Midbrain (tissue), 1 donor: ENCODE measurements at places on chromosomes 1 and 21.

DNA sequence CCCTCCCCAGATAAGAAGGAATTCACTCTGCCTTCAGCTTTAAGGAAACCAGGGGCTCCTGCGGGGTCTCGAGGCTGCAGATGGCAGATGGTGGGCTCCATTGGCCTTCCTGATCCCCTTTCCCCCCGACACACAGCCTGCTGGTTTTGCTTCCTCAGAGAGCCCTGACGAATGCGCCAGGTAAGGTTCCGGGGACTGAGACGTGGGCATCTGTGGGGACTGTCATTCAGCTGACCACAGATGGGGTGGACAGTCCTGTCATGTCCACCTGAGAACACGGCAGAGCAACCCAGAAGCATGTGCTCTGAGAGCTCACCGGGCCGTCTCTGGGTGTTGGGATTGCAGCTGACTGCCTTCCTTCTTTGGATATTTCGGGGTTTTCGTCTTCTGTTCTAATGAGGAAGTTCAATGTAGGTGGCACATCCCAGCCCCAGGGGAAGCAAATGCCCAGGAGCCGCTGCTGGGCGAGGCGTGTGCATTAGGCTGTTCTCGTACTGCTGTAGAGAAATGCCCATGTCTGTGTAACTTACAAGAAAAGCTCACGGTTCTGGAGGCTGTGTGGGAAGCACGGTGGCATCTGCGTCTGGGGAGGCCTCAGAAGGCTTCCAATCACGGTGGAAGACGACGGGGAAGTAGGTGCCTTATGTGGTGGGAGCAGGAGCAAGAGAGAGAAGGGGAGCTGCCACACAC is 22.6 kb upstream of the TTC34 start:
- DNase-seq: no peak

DNA sequence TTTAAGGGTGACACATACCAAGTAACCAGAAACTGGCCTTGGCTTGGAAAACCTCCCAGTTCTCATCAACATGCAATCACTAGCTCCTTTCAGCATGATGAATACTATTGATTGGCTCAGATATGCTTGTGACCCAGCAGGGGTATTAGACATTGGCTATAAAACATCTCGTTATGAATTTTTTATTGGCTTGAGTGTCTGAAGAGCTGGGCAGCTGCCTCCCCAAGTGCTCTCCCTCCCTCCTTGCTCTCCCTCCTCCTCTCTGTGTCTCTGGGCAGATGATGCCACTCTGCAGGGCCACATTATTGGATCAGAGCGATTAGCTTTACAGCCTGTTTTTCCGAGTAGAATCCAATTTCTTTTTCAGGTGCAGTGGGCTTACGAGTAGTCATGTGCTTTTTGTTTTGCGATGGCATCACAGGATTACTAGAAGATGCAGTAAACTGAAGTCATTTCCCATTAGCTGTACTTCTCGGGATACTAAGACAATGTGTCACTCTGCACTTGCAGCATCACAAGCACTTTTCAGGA is 79.3 kb upstream of the ATF3 start:
- DNase-seq: no peak

GRCh38 chr1:43366179-43366578 is 1.6 kb downstream of the ELOVL1 start:
- DNase-seq: no peak

- DNase-seq: no peak
Observed at GRCh38 chr21:23130308-23130707, 2132.1 kb downstream of the NCAM2 start.

- no peak for DNase-seq
Observed at GRCh38 chr1:15786581-15786980, 20.9 kb downstream of the UQCRHL start.

GRCh38 chr1:94068999-94069918 is 51.7 kb downstream of the ABCA4 start:
- DNase-seq: no peak

GRCh38 chr21:17454315-17455027 is 58.4 kb upstream of the CXADR start:
- DNase-seq: peak; percentile 71

DNA sequence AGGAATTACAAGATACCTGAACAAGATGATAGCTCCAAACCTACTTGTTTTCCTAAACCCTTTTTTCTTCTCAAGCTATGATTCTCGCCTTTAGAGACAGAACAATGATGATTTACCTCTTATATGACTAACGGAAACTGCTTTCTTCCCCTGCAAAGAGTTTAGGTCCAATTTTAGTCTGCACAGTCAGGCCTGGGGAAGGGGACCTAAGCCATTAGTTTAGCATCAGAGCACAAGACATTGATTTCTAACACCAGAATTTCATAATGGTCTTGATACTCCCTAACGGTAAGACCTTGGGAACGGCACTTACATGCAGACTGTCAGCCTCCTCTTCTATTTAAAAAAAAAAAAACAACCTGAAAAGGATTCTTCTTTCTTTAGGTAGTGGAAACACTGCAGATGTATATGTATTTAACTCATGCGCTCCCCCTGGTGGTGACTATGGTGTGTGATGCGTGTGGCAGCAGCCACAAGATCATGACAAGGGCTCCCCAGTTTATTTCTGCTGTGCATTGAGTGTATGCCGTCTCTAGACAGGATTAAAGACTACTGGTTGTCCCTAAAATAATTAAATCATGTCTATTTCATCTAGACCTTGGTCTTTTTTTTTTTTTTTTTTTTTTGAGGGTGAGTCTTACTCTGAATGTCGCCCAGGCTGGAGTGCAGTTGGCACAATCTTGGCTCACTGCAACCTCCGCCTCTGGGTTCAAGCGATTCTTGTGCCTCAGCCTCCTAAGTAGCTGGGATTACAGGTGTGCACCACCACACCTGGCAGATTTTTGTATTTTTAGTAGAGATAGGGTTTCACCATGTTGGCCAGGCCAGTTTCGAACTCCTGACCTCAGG is 37.3 kb upstream of the TMEM222 start:
- peak; percentile 75 for DNase-seq

- DNase-seq: no peak
Observed at GRCh38 chr1:185938396-185938795, 204.2 kb downstream of the HMCN1 start.

DNA sequence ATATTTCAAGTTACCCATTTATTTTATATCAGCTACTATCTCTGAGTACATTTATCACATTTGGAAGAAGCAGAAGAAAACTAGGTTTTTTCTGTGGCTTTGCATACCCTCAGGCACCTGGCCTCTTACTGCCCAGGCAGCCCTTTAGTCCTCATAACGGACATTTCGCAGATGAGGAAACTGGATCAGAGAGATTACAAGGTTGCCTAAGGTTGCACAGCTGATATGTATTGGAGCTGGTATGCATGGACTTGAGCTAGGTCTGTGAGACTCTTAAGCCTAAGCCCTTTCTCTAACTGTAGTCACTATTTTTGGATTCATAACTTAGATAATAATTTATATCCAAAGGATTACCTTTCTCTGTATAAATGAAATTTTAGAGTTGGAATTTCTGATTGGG is 4.0 kb downstream of the CNIH3 start:
- no peak for DNase-seq

GRCh38 chr1:220189750-220190347 is 82.4 kb downstream of the RAB3GAP2 start:
- peak; percentile 49 for DNase-seq

GRCh38 chr1:24720152-24720551 is 25.1 kb upstream of the CLIC4 start:
- no peak for DNase-seq

DNA sequence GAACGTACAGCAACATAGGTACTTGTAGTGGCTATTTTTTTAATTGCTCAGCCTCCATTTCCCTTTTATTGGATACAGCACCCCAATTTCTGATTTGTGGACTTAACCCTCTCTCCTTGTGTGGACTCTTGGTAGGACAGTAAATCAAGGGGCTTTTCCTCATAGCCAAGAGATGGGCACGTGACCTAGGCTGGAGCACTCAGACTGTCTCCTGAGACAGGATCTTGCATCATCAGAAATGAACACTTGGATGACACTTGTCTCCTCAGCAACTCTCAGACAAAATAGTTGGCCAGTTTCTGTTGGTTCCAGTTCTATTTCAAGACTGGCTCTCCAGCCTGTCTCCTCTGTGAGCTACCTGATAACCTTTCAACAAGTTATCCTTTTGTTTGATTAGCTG is 112.9 kb upstream of the ZNF678 start:
- no peak for DNase-seq

DNA sequence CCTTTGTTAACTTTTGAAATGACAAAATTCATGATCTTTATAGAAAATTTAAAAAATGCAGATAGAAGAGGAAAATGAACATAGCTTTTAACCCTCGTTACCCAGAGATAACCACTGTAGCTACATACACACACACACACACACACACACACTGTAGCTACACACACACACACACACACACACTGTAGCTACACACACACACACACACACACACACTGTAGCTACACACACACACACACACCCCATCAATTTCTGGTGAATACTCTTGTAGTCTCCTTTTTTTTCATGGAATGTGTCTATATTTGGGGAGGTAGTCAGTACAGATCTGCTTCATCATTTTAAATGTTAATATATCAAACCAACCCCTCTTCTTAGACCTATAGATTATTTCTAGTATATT is 58.5 kb downstream of the SH3BGR start:
- DNase-seq: no peak

- no peak for DNase-seq
Observed at GRCh38 chr1:234484991-234485739, 6.2 kb upstream of the TARBP1 start.

GRCh38 chr1:36183309-36183856 is 27.4 kb downstream of the MAP7D1 start:
- DNase-seq: no peak

DNA sequence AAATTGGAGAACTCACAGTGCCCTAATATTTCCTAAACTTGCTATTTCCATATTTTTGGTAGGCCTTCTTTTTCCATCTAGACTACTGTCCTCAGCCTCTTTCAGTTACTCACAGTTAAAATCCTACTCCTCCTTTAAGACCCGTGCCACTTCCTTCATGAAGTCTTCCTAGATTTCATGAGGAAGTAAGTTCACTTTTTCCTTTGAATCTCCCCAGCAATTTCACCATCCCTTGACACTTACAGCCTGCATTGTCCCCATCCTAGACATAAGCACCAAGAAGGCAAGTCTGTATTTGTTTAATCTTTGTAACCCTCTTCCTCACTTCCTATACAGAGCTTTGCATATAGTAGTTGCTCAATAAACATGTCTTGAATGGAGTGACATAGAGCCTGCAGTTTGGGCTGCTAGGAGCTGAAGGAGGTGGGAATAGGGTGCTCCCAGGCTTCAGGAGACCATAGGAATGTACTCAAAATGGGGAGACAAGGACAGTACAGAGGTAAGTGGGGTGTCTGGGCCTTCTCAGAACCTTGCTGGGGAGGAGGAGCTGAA is 5.3 kb upstream of the GPR61 start:
- no peak for DNase-seq

- no peak for DNase-seq
Observed at GRCh38 chr1:161899091-161899490, 124.6 kb downstream of the OLFML2B start.

- DNase-seq: no peak
Observed at GRCh38 chr1:10057343-10057742, 24.6 kb downstream of the UBE4B start.

GRCh38 chr1:219744652-219745469 is 132.0 kb upstream of the ZC3H11B start:
- DNase-seq: no peak

GRCh38 chr1:167927046-167927754 is 9.3 kb upstream of the DCAF6 start:
- no peak for DNase-seq

DNA sequence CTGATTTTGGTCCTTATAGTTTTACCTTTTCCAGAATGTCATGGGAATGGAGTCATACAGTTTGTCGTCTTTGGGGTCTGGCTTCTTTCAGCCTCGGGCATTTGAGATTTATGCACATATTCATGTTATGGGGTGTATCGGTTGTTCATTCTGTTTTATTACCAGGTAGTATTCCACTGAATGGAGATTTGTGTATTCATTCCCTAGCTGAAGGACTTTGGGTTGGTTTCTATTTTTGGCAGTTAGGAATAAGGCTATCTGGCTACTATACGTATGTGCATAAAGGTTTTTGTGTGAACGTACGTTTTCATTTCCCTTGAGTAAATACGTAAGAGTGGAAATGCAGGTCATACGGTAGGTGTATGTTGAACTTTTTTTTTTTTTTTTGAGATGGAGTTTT is 65.1 kb downstream of the ACTL8 start:
- DNase-seq: no peak

DNA sequence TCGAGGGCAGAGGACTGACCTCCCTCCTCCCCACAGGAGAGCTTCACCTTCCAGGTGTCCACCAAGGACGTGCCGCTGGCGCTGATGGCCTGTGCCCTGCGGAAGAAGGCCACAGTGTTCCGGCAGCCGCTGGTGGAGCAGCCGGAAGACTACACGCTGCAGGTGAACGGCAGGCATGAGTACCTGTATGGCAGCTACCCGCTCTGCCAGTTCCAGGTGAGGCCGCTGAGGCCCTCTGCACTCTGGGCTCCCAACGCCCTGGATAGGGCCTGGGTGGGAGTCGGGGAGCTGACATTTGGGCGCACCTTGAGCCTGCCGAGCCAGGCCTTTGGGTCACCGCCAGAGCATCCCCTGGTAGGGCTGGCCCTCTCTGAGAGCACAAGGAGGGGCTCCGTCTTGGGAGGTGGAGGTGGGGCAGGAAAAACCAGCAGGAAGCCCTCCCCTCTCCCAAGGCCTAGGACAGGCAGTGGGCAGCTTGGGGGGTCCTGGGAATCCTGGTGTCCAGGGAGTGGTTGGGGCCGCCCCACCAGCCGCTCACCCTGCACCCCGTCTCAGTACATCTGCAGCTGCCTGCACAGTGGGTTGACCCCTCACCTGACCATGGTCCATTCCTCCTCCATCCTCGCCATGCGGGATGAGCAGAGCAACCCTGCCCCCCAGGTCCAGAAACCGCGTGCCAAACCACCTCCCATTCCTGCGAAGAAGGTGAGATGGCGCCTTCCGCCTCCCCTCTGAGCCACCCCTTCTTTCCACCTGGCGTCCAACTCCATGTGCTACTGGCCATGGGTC is 65.1 kb downstream of the PIK3CD start:
- no peak for DNase-seq

GRCh38 chr1:41806472-41807155 is 112.1 kb downstream of the HIVEP3 start:
- DNase-seq: no peak

DNA sequence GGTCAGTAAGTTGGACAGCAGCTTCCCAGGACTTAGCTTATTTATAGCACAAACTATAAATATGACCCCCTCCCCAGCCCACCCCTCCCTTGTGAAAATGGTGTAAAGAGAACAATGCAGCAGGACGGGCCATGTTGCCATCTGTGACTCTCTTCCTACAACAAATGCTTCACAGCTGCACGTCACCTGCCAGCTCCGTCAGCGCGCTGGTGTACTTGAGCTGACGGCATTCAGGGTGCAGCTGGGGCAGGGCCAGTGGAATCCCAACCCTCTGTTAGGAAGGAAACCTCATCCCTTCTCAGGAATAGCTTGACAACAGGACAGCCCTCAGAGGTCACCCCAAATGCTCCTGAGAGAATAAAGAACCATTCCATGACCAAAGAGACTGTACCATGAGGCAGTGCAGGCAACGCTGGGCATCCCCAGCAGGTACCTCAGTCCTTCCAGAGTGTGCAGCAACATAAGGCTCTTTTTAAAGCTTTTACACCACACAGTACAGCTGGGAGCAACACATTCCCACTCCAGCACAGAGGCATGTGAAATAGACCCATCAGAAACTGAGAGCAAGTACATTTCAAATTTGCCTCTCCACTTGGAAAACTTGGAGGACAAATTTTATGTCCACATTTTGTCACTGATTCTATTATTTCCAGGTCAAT is 85.0 kb downstream of the ATP1A1 start:
- DNase-seq: no peak

GRCh38 chr1:169027607-169028320 is 78.7 kb upstream of the ATP1B1 start:
- DNase-seq: no peak
